ENCODE measurements at places on chromosomes 7 and 10.

GRCh38 chr10:122120008-122120744 lies 131.2 kb downstream of the TACC2 start:
- DNase-seq: no peak

DNA sequence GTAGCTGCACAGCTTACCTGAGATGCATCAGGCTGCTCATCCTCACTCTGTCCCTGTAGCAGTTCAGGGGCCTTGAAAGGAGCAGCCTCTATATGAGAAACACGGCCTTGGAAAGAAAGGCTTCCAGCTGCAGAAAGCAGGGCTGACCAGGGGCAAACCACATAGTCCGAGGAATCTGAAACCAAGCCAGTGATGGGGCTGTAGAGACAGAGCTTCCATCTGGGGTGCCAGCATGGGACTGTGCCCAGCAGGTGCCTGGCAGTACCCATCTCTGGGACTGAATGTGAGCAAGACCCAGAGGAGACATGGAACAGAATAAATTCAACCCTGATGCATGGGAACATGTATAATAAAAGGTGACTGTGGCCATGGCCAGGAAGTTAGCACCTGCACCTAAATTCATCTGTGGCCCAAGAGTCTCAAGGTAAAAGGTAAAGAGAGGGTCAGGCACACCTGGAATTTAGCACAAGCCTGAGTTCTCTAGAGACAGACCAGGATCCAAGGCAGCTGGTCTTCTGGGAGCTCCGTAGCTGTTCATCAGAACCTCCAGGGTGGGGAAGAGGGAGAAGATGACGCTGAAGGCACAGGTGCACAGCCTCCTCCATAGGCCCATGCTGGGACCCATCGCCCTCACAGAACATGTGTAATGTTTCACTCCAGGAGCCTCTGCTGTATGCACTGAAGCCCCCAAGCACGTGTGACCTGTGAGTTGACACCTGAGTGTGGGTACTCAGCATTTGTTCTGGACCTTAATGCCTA lies 25.3 kb downstream of the FRMPD2 start:
- DNase-seq: no peak

GRCh38 chr10:66472156-66472555 lies 453.7 kb upstream of the LRRTM3 start:
- DNase-seq: no peak

DNA sequence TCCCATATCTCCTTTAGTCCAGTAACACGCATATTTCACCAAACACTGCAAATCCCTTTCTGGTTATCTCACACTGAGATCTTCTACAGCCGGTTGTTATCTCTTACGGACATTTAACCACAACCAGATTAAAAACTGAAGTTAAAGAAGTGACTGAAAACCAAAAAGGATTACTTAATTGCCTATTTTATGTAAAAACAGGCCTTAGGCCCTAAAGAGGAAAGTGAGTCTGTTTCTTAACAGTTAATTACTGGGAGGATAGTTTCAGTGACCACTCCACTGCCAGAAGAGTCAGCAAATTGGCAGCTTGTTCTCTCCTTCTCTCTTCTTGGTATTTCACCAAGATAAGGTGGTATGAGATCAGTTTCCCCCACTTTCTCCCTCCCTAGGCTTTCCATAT lies 161.9 kb upstream of the MEOX2 start:
- DNase-seq: no peak

DNA sequence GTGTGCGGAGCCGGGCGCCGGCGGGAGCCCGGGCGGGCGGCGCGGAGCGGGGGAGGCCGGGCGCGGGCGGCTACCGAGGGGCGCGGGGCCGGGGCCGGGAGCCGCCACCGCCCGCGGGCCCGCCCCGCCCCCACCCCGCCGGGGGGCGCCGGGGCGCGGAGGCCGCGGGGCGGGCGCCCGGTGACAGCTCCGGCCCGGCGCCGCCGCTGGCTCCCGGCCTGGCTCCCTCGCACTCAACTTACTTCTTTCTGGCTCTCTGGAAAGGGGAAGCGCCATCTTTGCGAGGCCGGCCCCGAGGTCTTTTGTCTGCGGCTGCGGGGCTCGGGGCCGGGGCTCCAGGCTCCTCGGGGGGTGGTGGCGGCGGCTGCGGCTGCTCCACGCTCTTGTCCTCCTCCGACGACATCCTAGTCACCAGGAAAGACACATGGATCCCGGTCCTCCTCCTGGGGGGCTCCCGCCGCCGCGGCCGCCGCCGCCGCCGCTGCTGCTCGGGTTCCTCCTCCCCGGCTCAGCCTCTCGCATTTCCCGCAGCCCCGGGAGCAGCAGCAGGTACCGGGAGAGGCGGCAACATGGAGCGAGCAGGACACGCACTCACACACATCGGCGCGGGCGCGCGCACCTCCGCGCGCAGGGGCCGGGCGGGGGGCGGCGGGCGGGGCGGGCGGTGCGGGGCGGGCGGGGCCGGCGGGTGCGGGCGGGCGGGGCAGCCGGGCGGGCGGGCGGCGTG lies at the start of gene KMT2C:
TSS of gene KMT2C (minus strand) at position 620 of the 727 bp plus-strand sequence. CDS start at position 403, 217 bp downstream.
- no peak for DNase-seq

DNA sequence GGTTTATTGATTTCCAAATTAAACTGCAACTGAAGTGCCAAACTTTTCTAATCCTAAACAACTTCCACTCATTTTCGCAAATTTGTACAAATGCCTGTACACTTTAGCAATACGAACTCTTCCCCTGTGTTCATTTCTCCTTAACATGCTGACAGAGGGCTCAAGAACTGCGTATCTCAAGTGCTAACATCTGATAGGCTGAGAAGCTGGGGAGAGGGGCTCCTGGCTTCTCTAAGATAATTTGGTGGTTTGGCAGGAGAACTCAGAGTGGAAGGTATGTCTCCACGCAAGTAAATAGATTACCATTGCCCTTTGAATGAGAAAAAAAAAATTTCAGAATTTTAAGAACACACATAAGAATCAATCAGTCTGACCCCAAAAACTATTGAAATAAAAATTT lies 53.3 kb upstream of the ANLN start:
- no peak for DNase-seq

DNA sequence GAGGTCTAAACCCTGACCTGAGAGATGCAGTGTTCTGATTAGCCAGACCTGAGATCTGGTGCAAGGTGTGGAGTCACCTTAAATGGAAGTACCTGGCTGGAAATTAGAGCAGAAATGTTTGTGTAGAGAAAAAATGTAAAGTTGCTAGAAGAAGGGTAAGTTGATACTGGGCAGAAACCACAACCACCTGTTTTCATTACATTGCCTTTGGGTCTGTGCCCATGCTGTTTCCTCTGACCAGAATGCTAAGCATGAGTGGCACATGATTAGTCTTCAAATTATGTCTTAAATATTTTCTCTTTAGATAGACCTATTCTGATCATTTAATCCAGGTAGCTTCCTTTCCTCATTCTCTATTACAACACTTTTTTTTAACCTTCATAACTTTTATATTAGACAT lies 69.0 kb downstream of the CASD1 start:
- no peak for DNase-seq

DNA sequence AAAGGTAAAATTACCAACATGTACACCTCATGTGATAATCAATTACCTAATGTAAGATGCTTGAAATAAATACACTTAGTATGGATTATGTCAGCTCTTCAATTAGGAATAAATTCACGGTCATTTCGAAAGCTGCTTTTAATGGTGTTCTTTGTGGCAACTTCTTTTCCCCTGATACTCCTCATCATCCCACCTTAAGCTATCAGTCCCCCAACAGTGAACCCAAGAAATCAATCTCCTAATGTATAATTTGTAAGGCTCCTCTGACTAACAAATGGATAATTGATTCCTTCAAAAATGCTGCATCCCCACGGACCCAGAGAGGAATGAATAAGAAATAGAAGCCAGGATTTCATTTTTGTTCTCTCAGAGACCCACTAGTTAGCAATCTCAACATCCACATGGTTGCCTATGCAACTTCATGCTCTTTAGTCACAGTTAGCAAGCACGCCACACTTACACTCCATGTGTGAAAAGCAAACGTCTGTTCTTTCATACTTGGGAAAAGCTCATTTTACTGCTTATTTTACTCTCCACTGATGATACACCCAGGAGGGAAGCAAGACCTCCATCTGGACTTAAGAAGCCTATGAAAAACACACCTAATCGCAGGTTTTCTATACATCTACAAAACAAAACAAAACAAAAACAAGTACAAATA lies 70.1 kb downstream of the VPS41 start:
- no peak for DNase-seq

DNA sequence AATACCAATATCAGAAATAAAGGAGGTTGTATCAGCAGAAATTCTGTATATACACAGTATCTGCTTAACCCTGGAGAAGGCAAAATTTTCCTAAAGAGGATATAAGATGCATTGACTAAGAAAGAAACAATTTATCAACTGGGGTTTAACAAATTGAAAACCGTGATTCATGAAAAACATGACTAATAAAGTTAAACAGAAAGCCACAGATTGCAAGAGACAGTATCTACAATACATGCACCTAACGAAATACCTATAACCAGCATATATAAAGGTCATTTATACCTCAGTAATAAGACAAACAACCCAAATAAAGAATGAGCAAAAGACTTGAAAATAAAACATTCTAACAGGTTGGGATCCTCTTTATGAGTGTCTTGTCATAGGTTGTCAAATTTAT lies 101.8 kb downstream of the IQUB start:
- DNase-seq: no peak

- no peak for DNase-seq
Observed at GRCh38 chr7:8433477-8434289, at the start of gene NXPH1. NXPH1 (plus strand) TSS chr7:8433609.

DNA sequence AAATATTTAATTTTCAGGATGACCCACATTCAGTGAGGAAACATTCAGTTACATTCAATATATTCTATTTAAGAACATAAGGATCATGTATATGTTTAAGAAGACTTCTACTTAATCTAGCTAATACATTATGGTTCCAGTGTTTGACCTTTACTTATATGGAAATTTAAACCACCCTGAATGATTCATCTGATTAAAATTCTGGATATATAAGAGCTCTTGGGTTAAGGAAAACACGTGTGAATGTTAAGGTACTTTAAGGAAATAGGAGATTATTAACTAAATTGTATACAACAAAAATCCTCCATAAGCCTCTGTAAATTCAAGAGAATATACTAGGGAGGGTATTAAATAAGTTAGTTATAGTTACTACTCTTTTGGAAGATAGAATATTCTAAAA lies 40.9 kb downstream of the HDAC9 start:
- no peak for DNase-seq

DNA sequence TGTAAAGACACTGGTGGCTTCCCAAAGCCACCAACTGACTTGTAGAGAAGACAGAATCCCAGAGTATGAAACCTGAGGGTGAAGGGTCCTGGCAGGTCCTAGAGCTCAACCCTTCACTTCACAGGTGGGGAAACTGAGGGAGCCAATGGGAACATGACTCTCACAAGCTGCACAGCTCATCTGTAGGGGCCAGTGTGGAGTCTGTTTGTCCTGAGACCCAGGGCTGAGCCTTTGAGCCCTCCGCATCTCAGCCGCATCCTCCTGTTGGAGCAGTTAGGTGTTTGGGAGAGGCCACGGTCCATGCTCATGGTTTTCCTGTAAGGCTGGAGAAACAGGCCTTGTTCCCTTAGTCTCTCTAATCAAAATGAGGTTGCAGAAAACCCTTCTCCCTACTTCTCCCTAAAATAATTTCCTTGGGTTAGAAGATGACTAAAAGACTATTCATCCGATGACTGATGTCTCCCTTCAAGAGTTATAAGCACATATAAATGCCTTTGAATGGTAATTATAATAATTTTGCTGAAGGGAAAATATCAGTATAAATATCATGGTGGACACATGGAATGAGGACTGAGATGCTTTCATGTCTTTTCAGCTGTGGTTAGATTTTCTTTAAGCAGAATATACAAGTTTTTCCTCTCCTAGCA lies 10.3 kb downstream of the HTRA1 start:
- DNase-seq: no peak

GRCh38 chr7:146150153-146150552 lies 33.6 kb downstream of the CNTNAP2 start:
- DNase-seq: no peak

GRCh38 chr7:85630904-85631600 lies 444.2 kb upstream of the SEMA3D start:
- no peak for DNase-seq

GRCh38 chr7:142088022-142088714 lies 23.4 kb upstream of the MGAM2 start:
- DNase-seq: no peak

DNA sequence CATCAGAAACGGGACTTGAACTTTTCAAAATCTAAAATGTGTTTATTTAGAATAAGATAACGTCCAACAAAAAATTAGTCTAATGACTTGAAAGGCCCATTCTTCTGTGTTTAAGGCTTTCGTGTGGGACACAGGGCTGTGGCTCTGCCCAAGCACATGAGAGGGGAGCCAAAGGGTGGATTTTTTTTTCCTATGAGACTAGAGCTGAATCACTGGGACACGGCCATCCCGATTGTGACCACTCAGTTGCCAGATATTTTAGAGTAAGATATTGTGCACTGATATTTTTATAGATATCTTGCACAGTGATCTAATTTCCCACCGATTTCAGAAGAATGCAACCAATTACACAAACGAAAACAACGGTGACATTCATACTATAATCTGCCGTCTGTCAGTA lies 99.9 kb downstream of the ANK3 start:
- DNase-seq: no peak

DNA sequence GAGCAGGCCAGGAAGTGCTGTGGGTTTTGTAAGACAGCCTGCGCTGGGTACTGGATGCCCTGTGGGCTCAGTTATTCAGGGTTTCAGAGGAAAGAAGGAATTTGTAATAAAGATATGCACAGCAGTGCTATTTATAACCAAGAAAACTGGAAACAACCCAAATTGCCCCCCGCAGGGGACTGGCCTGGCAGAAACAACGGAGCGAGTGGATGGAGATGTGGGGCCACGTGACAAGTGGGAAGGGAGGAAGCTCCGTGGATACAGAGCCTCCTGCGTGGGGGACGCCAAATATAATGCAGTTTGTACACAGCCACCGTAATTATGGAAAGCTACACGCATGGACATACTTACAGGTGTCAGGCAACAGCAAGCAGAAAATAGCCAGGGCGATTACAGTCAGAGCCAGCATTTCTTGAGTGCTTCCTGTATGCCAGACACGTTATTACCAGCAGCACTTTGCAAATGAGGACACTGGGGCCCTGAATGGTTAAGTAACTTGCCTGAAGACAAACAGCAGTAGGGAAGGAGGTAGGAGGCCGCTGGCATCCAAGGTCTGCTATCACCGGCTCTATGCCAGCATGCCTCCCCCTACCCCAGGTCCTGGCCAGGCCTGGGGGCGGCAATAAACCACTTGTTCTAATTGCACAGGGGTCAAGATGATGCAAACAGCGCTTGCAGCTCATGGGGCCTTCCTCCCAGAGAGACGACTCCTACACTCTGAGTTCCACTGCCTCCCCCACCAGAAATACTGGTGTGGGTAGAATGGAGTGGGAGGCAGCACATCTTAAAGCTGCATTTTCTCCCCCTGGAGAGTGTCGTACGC lies 8.7 kb upstream of the CAMK2B start:
- no peak for DNase-seq

- DNase-seq: no peak
Observed at GRCh38 chr10:1089017-1089689, 33.0 kb downstream of the WDR37 start.

- DNase-seq: no peak
Observed at GRCh38 chr7:120961638-120962173, 11.1 kb downstream of the ING3 start.
